ENCODE measurements at places on chromosomes 2 and 18. TPM values are rescaled to one million over a fixed set of nuclear protein-coding genes. Genes with fewer than 3 reads are reported as not detected.

DNA sequence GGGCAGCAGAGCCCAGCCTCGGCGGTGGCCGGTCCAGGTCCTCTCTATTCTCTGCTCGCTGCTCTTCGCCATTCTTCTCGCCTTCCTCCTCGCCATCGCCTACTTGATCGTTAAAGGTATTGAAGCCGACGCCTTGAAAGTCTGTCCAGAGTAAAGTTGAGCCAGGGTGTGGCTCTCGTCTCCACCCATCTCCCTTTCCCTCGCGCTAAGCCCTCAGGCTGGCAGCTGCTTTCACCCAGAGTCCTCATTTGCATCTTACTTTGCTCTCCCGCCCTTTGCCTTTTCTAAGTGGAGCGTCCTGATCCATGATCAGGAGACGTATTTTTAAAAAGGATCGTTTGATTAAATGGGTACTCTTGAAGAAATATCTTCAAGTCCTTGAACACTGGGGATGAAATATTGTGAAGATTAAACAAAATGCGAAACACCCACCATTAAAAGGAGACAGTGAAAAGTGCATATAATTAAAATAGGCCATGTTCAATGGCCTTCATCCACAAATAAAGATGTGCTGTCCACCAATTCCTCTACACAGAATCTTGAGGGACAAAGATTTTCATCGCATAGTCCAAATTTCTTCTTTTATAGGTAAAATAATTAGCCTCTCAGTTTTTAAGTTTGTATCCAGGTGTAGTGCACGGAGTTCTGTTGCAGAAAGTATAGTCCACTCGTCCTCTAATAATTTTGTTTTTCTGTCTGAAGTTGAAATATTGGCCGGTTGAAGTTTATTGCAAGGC lies 657 bp downstream of the ARL6IP6 start:
- peak; percentile 82 for DNase-seq

DNA sequence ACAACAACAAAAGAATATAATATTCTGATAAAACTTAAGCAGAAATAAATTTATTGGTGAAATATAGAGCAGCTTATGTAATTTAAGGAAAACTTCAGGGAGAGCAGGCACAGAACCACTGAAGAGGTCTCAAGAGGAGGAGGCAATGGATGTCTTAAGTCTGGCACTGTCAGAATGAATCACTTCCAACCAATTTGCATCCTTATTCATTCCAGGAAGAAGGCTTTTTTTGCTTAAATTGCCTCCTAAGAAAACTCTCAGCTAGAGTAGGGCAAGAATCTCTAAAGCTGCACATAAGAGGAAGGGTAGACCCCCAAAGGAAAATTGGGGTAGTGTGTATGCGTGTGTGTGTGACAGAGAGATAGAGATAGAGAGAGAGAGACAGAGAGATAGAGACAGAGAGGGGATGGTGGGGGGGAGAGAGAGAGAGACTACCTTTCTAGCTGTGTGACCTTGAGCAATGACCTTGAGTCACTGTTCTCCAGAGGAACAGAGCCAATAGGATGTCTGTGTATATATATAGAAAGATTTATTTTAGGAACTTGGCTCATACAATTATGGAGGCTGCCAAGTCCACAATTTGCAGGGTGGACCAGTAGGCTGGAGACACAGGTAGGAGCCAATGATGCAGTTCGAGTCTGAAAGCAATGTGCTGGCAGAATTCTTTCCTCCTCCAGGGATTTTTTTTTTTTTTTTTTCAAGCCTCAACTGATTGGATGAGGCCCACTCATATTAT lies 96.4 kb upstream of the LINC00305 start:
- DNase-seq: no peak

The SERPINB10 gene
- total RNA-seq: not detected

The BARD1 gene
- 38.8 TPM for total RNA-seq

The CNGA3 gene
- not detected for total RNA-seq

- DNase-seq: peak; percentile 84
Measured at GRCh38 chr2:240913810-240914644, 7.9 kb downstream of the CROCC2 start.

All from SJCRH30 (cell line).